Stimulated activated CD8-positive, alpha-beta memory T cell treated with anti-CD3 and anti-CD28 coated beads, Interleukin-4, amount 100 ng/mL, for 1 hour (primary cell): ENCODE measurements at places on chromosomes 1 and 21.

DNA sequence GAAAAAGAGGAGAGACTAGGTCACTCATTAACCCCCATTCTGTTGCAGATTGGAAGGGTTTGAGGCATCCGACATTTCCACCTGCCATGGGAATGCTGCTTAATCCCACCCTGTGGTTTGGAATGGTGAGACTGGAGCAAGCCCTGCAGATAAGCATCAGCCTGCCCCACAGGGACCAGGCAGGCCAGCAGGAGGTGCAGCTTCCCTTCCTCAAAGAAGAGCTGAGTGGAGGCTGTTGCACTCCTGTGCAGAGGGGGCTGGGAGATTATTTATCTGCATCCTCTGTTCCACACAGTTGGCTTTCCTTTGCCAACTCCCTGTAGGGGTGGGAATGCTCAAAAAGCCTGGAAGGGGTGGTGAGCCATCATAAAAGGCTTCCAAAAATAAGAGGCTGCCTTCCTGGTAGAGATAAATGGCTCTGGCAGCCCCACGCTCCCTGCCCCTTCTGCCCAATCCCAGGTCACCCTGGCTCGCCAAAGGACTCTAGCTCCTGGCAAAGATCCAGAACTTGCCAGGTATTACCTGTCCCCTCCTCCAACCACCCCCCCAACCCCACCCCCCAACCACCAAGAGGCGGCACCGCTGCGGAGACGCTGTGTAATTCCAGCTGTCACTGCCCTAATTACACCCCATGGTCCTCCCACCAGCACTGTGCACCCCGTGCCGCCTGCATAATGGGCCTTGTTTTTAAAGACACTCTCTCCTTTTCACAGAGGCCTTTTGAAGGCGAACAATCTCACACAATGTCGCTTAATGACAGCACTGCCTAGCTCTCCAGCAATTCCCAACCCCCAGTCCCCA is 83.0 kb upstream of the ZC3H12A start:
- no peak for DNase-seq

DNA sequence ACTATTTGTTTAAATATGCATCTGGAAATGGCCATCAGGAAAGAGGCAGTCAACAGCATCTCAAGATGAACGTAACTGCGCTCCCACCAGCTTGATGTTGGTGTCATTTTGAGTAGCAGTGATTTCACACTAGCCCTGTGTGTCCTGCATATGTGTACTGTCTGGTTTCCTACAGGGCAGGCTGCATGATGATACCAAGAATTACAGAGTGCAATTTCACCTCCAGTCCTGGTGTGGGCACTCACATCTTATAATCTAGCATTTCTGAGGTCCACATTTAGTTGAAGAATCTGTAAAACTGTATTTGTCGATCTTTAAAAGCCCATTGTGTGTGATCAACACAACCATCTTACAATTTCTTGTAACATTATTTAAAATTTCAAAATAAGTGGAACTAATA is 336.4 kb downstream of the PAPPA2 start:
- no peak for DNase-seq

GRCh38 chr1:69305621-69306020 is 262.1 kb upstream of the LRRC7 start:
- DNase-seq: no peak

- DNase-seq: peak; percentile 41
Observed at GRCh38 chr1:229258031-229258756, 12.7 kb upstream of the RAB4A start.

- DNase-seq: no peak
Observed at GRCh38 chr1:67001682-67002425, 52.1 kb downstream of the SLC35D1 start.

GRCh38 chr1:199132006-199132405 is 493.2 kb downstream of the PTPRC start:
- DNase-seq: no peak

- DNase-seq: no peak
Observed at GRCh38 chr1:221035662-221036153, 156.5 kb downstream of the HLX start.

- no peak for DNase-seq
Observed at GRCh38 chr21:34511181-34511580, 829 bp downstream of the KCNE1 start.

- DNase-seq: no peak
Observed at GRCh38 chr1:15323989-15324868, 77.2 kb downstream of the FHAD1 start.

DNA sequence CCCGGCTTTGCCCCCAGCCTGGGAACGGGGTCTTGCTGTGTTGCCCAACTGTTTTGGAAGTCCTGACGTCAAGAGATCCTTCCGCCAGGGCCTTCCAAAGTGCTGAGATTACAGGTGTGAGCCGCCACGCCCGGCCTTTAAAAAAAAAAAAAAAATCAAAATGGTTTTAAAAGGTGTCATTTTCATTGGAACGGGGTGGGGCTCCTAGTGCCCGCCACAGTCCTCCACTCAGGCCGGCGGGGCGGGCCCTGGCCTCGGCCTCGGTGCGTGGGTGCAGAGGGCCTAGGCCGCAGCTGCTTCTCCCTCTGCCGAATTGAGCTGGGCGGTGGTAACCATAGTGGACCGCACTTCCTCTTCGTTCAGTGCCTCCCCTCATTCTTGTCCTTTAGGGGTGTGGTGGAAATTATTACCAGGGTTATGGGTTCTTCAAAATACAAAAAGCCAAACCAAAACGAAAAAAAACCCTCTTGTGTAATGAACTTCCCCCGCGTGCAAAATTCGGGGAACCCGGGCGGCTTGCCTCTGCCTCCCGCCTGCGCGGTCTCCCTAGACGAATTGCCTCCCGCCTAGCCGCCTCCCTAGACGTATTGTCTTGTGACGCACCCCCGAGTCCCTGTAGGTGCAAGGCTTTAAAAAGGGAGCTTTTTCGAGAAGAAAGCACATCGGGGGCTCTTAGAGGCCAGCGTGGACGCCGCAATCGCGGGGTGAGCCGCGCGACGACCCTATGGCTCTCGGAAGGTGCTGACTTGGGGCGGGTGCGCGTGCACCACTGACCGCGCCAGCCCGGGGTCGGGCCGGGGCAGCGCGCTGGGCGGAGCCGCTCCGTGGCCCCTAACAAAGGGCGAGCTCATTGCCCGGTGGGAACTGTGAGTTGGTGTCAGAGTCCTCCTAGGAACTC is 10.5 kb upstream of the SPEN start:
- no peak for DNase-seq

DNA sequence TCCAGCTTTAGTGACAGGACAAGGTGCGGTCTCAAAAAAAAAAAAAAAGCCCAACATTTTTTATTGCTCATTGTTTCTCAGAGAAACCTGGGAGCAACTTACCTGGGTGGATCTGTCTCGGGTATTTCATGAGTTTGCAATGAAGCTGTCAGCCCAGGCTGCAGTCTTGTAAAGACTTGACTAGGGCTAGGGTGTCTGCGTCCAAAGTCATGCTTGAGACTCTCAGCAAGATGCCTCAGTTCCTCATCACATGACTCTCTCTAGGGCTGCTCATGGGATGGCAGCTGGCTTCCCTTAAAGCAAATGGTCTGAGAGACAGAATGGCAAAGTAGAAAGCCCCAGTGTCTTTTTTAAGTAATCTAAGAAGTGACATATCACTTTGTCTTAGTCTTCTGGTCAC is 8.1 kb downstream of the GABPA start:
- DNase-seq: no peak

- DNase-seq: no peak
Observed at GRCh38 chr1:171738911-171739310, 3.0 kb downstream of the VAMP4 start.

DNA sequence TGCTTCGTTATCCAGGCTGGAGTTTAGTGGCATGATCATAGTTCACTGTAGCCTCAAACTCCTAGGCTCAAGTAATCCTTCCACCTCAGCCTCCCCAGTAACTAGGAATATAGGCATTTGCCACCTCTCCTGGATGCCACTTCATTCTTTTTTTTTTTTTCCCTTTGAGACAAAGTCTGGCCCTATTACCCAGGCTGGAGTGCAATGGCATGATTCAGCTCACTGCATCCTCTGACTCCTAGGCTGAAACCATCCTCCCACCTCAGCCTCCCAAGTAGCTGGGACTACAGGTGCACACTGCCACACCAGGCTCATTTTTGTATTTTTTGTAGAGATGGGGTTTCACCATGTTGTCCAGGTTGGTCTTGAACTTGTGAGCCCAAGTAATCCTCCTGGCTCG is 19.3 kb downstream of the OSBPL9 start:
- DNase-seq: no peak

DNA sequence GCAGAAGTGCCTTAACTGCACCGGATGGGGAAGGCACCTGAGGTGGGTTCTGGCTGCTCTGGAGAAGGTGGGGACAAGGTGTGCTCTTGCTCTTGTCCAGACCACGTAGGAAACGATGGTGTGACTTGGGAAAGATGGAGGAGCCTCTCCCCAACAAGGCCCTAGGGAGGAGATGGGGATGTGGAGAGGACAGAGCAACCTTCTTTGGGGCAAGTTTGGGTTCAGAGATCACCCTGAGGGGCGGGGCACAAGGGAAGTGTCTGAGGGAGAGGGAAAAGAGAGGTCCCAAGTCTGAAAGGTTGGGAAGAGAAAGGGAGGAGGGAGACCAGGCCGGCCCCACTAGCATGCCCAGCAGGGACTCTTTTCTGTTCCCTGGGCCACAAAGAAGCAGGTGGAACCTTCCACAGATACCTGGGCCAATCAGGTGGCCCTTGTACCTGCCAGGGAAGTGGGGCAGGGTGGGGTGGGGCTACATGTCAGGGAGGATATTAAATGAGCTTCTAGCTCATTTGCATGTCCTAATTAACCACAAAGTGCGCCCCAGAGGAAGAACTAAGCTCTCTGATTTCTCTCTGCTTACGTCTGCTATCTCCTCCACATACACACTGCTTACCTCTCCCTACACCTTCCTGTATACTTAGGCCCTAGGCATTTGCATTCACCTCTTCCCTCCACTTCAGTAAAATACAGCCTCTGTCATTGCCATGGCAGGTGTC is 15.9 kb downstream of the INKA2 start:
- no peak for DNase-seq

GRCh38 chr1:82704966-82705365 is 904.2 kb downstream of the ADGRL2 start:
- no peak for DNase-seq

- DNase-seq: no peak
Observed at GRCh38 chr1:182485861-182486260, 35.9 kb downstream of the RGSL1 start.

DNA sequence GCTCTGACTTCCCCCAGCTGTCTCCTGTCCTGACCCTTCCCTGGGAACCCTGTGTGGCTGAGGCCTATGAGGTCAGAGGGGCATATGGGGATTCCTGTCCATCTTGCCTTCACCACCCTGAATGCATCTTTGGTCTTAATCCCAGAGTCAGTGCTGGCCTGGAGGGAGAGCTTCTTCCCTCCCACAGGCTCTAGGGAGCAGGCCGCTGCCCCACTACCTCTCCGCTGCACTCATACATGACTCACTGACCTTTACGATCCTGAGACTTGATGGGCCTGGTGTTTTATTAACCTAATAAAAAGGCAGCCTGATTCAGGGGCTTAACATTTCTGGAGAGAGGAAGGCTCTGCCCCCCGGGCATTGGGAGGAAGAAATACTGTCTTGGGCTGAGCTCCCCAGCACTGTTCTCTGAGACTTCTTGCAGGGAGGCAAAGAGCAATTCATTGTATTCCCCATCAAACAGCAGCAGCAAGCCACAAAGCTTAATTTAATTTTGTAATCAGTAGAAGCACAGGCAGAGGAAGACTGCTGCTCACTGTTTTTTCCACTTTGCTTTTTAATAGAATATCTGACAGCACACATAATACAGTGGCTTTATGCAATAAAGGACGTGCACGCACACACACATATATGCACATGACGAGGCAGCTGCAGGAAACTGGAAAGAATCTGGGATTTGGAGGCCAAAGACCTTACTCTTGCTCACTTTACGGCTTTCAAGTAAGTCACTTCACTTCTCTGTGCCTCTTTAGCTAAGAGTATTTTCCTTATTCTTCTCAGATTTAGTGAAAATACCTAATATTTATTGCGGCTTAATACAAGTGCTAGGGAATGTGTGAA is 89.2 kb upstream of the GRIK3 start:
- DNase-seq: no peak

DNA sequence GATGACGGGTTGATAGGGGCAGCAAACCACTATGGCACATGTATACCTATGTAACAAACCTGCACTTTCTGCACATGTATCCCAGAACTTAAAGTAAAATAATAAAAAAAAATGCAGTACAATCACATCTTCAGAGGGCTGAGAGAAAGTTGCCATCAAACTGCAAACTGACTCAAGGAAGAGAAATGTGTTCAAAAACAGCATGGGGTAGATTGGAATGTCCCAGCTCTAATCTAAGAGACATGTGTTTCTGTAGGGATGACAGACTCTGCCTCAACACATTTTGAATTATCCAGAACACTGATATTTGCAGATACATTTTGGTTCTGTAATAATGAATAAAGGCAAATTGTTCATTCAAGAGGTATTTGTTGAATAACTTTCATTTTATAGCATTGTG is 171.2 kb upstream of the RUNX1 start:
- DNase-seq: no peak

DNA sequence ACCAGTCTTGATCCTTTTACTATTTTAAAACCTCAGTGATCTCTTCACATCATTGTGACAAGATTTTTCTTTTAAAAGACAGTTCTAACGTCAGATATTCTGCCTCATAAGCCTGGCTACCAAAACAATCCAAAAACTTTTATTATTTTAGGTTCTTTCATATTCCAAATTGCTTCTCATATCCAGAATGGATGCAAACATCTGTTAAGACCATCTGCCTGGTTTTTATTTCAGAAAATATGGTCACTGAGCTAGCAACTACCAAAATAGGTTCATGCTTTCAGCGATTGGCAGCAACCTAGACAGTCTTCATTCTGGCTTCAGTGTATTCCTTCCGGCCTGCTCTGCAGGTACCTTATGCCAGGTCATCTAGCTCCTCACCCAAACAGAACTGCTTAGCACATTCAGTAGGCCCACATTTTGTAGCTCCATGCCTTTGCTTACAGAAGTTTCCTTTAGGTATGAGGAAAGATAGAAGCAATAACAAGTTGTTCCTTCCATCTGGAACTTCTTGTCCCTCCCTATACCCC is 59.0 kb upstream of the CACYBP start:
- DNase-seq: no peak

DNA sequence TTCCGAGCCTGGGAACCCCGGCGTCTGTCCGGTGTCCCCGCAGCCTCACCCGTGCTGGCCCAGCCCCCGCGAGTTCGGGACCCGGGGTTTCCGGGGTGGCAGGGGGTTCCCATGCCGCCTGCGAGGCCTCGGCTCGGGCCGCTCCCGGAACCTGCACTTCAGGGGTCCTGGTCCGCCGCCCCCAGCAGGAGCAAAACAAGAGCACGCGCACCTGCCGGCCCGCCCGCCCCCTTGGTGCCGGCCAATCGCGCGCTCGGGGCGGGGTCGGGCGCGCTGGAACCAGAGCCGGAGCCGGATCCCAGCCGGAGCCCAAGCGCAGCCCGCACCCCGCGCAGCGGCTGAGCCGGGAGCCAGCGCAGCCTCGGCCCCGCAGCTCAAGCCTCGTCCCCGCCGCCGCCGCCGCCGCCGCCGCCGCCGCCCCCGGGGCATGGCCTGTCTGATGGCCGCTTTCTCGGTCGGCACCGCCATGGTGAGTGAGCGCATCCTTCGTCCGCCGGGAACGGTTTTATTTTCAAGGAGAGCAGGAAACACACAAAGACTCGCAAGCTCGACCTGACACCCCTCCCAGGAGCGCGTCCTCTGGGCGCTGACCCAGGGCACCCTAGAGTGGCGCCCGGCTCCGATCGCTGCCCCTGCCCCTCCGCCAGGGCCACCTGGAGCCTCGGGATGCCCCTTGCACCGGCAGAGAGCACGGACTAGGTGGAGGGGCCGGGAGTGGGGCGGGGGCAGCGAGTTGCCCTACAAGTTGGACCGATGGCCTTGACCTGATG is at the start of gene ABCG1:
TSS of gene ABCG1 (plus strand) at position 305 of the 770 bp plus-strand sequence. CDS start at position 428, 123 bp downstream.
- no peak for DNase-seq
